ENCODE measurements at places on chromosomes 12 and 14.

DNA sequence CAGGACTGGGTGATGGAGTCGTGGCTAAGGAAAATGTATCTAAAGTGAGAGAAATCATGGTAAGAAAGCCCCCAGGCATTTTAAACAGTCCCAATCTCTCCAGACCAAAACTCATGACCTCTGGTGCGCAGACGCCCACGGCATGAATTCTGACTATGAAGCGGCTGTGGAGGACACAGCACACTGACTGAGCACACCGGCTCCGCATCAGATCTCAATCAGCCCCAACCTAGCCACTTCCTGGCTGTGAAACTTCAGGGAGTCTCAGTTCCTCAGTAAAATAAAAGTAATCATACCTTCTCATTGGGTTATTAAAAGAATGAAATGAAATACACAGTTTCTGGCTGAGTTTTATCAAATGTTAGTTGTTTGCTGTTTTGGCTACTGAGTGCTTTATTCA, 38.7 kb downstream of the SETD3 start:
- no peak for DNase-seq

DNA sequence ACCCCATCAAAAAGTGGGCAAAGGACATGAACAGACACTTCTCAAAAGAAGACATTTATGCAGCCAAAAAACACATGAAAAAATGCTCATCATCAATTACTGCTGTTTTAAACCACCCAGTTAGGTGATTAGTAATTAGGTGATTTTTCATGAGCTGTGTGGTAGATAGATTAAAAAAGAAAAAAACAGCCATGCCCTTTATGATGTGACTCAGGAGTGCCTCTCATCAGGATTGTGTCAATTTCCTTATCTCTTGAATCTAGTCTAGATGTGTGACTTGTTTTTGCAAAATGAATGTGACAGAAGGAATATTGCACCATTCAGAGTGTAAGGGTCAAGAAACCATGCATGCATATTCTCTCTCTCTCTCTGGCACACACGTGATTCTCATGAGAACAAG, 5.7 kb downstream of the OR10A7 start:
- no peak for DNase-seq

GRCh38 chr14:90681929-90682328, 134.3 kb downstream of the TTC7B start:
- peak; percentile 56 for DNase-seq

DNA sequence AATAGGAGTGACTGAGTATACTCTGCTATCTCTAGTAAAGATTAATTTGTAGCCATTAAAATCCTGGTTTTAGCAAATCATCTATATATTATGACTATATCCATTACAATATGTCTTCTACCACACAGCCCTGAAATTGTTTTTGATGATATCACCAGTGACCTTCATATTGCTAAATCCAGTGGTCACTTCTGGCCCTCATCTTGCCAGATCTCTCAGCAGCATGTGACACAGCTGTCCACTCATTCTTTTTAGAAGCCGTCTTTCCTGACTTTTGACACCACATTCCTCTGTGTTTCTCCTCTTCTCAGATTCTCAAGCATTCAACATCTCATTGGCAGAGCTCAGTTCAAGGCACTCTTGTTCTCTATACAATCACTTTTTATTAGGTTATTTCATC, 54.9 kb downstream of the CPNE8 start:
- no peak for DNase-seq

DNA sequence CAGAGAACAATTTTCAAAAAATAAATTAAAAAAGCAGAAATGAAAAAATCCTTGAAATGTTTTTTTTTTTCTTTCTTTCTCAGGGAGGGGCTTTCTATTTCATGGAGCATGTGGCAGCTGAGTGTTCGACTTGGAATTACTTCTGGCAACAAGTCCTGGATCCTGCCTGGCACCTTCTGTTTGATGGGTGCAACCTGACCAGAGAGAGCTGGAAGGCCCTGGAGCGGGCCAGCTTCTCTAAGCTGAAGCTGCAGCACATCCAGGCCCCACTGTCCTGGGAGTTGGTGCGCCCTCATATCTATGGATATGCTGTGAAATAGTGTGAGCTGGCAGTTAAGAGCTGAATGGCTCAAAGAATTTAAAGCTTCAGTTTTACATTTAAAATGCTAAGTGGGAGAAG, 22.5 kb upstream of the HIGD1C start:
- DNase-seq: no peak

GRCh38 chr12:53502983-53503728, 2.1 kb downstream of the TARBP2 start:
- DNase-seq: no peak

GRCh38 chr12:80420075-80420474, 24.0 kb upstream of the PTPRQ start:
- no peak for DNase-seq

DNA sequence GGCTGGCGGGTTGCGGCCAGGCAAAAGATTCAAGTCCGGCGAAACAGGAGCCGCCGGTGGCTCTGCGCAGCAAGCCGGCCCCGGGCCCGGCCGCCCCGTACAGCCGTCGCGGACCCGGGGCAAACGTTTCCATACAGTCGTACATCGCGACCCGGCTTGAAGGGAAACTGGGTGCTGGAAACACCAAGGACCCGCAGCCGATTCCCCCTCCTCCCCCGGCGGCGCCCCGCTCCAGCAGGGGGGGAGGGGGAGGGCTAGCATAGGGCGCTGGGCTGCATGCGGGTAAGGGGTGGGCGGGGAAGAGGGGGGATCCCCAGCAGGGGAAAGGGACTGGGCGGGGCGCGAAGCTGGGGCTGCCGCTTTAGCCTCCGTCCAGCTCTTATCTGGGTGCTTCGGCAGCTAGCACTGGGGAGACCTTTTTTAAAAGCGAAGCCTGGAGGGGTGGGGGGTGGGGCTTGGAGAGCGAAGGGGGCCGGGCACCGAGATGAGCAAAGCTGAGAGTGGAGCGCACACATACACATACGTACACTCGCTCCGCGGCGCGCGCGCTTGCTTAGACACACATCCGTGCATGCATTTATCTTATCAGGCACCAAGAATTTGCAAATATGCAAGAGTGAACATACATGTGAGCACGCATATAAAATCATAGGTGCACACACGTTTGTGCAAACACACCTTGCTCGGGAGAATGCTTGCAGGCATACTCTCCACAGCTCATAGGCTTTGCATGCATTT, 11.9 kb downstream of the RARG start:
- peak; percentile 75 for DNase-seq

DNA sequence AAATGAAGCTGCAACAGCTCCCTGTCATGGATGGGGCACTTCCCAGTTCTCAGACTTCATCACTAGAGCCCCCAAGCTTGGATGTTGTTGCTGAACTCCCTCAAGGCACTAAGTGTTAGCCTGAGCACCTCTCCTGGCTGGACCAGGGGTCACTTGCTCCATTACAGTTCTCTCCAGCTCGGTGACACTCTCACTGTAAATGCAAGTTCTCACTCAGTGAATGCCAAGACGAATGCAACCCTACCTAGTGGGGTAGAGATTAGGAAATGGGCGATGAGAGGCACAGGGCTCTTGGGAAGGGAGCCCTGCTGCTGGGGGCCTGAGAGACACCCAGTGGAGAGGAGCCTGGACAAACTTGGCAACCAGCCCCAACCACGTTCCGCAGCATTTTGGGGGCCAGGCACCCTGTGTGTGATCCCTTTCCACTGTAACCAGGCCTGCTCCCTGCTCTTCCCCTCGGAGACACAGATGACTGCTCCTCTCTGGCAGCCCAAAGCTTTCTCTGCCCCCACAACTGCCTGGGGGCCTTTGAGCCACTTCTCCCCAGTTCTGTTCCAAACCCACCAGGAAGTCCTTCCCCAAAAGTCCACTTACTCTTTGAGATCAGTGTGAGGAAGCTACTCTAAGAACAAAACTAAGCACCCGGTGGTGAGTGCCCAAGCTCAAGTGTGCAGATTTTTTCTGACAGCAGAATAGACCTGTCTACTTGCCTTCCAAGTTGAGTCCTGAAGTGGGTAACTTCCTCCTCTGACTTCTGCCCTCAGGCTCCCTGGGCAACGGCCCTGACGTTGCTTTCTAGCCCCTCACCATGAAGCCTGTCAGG, 8.0 kb upstream of the SELPLG start:
- no peak for DNase-seq

DNA sequence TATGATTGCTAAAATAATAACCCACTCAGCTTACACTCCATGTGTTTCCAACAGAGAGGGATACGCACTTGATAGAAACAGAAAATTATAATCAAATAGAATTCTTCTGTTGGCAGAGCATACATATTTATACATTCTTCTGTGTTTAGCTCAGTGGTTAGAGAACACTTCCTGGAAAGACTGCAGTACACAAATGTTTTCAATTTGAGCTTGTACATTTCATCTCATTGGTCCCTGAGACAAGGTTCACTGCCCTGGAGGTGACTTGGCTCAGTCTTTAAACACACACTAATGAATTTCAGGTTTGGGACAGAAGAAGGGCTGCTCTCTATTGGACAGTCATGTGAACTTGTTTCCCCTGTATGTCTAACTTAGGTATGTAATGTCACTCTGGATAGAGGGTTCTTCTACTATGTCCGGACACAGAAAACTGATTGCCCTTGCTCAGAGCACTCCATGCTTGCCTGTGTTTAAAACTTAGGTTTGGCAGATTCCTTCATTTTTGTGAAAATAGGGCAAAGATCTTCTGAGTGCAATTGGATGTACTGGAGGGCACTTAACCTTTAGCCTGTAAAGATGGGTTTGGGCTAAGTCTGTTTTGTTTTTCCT, 22.9 kb downstream of the PROX2 start:
- no peak for DNase-seq

GRCh38 chr14:35696575-35696974, 112.5 kb downstream of the RALGAPA1 start:
- DNase-seq: no peak

GRCh38 chr12:86741531-86741930, 485.3 kb upstream of the MGAT4C start:
- no peak for DNase-seq

GRCh38 chr12:18983854-18984253, 145.7 kb upstream of the PLEKHA5 start:
- DNase-seq: no peak

- DNase-seq: no peak
Measured at GRCh38 chr12:29552994-29553748, 55.7 kb upstream of the OVCH1 start.

DNA sequence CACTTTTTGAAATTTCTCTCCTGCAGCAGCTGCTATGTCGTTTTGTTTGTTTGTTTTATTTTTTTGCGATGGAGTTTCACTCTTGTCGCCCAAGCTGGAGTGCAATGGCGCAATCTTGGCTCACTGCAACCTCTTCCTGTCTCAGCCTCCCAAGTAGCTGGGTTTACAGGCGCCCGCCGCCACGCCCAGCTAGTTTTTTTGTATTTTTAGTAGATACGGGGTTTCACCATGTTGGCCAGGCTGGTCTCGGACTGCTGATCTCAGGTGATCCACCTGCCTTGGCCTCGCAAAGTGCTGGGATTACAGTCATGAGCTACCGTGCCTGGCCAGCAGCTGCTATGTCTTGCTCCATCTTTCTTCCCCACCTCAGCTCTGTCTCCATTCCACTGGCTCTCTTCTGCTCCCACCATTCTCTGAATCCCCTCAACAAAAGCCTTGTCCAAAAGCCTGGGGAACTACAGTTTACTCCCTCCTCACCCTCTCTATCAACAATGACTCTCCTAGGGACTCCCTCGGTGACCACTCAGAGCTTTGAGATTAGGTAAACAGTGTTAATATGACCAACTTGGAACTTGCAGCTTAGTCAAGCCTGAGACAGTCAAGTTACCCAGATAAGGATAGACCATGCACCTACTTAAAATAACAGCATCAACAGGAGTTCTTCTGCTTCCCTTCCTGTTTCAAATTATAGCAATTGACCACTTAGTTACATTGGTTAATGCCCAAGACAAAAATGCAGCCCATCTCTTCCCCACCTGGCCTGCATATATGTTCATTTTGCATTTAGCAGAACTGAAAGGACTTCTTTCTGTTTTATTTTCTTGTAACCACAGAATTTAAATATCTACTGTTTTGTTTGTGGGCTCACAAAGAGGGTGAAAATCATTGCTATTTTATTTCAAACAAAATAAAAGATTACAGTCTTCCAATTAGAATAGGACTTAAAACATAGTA, 189.0 kb upstream of the AMIGO2 start:
- peak; percentile 58 for DNase-seq

DNA sequence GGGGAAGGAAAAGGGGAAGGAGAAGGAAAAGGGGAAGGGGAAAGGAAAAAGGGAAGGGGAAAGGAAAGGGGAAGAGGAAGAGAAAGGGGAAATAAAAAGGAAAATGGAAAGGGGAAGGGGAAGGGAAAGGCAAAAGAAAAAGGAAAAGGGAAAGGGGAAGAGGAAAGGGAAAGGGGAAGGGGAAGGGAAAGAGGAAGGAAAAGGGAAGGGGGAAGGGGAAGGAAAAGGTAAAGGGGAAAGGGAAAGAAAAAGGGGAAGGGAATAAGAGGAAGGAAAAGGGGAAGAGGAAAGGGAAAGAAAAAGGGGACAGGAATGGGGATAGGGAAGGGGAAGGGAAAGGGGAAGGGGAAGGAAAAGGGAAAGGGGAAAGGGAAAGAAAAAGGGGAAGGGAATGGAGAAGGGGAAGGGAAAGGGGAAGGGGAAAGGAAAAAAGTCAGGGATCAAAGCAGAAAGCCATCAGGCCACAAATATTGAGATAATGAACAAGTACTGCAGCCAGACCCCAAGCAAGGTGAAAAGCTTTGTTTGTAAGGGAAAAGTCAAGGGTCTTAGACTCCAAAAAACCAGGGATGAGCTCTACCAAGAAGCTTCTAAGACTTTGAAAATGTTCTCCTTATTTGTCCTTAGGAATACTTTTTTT, 20.0 kb downstream of the DICER1 start:
- no peak for DNase-seq

DNA sequence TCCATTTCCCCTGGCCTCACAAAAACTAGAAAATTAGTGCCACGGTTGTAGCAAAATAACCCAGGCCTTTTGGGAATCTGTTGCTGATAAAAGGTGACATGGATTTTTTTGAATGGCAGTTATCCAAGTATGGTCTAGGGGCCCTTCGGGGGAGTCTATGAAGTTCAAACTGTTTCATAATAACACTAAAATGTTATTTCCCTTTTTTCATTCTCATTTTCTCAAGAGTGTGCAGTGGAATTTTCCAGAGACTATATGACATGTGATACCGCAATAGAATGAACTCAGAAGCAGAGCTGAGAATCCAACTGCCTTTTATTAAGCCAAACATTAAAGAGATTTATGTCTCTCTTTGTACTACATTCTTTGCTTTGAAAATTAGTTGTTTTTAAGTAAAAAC, 26.9 kb downstream of the GSTZ1 start:
- DNase-seq: no peak

DNA sequence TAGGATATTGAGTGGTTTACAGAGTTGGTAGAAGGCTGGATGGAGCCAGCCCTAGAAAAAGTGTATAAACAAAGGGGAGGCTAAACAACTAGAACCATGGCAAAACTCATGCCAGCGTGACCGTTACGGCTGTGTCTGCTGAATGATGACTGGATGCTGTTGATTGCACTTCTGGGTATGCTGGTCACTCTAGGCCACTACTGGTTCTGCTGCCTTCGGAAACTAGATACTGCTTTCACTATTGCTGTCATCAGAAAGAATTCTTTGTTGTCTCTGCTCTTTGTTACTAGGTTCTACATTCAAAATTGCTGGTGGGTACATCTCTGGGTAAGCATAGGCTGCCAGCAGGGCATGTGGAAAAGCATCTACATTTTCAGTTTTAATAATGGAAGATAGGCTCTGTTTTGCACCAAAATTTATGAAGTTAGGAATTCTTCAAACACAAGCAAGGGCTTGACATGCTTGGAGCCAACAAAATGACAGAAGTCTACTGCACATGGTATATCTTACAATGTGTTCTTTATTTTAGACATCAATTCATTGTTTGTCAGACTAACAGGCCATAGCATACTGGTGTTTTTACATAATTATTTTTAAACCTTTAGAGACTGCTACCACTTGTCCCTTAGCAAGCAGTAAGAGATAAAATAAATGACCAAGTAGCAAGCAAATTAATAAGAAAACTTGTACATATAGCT, 15.4 kb downstream of the MON2 start:
- no peak for DNase-seq

- no peak for DNase-seq
Measured at GRCh38 chr12:93653079-93653478, 24.1 kb upstream of the CRADD start.
